Brain microvascular endothelial cell (primary cell): ENCODE measurements at places on chromosomes 16 and 17.
A peak's percentile ranks its signal among the peaks of the same experiment; 100 is the strongest.

GRCh38 chr16:82184213-82184612 lies 14.2 kb upstream of the MPHOSPH6 start:
- DNase-seq: no peak

DNA sequence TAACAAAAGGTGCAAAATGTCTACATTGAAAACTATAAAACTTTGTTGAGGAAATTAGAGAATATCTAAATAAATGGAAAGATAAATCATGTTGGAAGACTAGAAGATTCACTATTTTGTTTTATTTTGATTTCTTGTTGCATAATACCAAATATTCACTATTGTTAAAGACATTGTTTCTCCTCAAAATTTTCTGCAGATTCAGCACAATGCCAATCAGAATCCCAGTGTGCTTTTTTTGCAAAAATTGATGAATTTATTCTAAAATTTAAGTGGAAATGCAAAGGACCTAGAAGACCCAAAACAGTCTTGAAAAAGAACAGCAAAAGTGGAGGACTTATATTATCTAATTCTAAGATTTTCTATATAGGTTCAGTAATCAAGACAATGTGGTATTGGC lies 40.4 kb downstream of the TTLL6 start:
- DNase-seq: no peak

DNA sequence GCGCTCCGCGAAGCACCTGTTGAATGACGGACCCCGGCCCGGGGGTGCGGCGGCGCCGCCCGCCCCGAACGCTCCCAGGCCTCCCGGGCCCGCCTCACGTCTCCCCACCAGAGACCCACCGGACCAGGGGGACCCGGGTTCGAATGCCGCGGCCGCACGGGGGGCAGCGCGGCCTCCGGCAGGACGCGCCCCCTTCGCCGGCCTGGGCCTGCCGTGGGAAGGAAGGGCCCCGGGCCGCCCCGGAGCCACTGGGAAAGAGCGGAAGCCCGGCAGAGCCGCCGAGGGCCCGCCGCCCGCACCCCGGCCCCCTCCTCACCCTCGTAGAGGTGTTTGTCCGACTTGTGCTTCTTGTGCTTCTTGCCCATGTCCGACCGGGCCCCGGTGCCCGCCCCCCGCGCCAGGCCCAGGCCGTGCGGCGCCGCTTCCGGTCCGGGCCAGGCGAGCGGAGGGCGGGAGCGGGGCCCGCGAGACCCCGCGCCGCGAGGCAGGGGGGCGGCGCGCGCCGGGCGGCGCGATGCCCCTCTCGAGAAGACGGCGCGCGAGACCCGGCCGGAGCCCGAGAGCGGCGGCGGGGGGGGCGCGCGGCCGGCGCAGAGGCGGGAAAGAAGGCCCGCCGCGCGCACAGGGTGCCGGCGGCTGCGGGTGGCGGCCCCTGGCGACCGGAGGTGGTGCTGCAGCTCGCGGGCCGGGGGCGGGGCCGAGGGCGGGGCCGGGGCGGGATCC lies at the start of gene BRD7:
Gene BRD7, minus strand, starts transcription at position 579 of the 723 bp plus-strand sequence. Its CDS starts 214 bp downstream, at position 365.
- peak; percentile 29 for DNase-seq

GRCh38 chr16:75380870-75381269 lies 52.4 kb downstream of the CFDP1 start:
- DNase-seq: no peak

DNA sequence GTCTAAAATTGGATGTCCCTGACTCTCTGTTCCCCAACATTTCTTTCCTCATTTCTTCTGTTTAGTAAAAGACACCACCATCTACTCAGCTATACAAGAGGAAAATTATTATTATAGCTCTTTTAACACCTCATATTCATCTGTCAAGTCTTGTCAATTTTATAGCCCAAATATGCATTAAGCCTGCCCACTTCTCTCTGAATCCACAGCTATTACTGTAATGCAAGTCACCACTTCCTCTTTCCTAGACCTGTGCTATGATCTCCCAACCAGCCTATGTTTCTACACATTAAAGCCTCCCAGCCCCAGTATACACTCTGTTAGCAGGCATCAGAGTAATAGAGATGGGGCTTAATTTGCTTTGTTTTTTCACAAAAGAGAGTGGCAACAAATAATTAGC lies 252.9 kb downstream of the GRIN2A start:
- no peak for DNase-seq

GRCh38 chr16:66976746-66977145 lies 11.6 kb upstream of the CES4A start:
- no peak for DNase-seq

GRCh38 chr16:67091906-67092566 lies 17.7 kb upstream of the PHAF1 start:
- DNase-seq: no peak

DNA sequence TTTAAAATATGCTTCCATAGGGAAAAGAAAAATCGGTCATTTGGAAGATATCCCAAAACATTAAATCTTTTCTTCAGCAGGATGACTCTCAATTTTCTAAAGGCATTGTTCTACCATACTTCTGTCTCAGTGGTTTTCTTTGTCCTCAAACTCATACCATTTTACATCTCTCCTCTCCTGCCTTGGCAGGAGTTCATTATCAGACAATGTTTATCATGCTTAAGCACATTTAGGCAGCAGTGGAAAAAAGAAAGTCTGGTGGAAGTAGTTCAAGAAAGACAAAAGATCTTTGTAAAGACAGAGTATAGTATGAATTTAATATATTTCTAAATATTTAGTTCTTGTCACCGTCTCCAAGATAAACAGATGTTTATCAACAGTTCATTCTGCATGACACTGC lies 68.2 kb downstream of the CDK12 start:
- DNase-seq: no peak

GRCh38 chr16:53817117-53817755 lies 113.3 kb downstream of the FTO start:
- peak; percentile 96 for DNase-seq

DNA sequence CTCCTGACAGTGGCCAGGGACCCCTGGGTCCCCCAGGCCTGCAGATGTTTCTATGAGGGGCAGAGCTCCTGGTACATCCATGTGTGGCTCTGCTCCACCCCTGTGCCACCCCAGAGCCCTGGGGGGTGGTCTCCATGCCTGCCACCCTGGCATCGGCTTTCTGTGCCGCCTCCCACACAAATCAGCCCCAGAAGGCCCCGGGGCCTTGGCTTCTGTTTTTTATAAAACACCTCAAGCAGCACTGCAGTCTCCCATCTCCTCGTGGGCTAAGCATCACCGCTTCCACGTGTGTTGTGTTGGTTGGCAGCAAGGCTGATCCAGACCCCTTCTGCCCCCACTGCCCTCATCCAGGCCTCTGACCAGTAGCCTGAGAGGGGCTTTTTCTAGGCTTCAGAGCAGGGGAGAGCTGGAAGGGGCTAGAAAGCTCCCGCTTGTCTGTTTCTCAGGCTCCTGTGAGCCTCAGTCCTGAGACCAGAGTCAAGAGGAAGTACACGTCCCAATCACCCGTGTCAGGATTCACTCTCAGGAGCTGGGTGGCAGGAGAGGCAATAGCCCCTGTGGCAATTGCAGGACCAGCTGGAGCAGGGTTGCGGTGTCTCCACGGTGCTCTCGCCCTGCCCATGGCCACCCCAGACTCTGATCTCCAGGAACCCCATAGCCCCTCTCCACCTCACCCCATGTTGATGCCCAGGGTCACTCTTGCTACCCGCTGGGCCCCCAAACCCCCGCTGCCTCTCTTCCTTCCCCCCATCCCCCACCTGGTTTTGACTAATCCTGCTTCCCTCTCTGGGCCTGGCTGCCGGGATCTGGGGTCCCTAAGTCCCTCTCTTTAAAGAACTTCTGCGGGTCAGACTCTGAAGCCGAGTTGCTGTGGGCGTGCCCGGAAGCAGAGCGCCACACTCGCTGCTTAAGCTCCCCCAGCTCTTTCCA lies 25.1 kb downstream of the C1QTNF1 start:
- no peak for DNase-seq

DNA sequence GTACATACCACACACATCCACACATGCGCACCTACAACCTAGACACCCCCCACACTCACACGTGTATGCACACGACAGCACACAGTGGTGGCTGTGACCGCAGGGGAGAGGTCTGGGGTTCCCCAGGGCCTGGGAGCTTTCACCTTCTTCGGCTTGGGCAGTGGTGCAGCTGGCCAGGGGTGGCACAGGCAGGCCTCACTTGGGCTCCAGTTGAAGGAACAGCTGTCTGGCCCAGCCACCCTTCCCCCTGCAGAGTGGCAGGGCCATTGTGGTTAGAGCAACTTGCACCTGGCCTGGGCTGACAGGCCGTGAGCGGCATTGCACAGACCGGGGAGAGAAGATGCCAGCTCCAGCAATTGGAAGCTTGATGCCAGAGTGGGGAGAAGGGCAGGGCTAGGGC lies 114.5 kb upstream of the GSE1 start:
- no peak for DNase-seq

GRCh38 chr17:51422634-51423033 lies 162.3 kb downstream of the UTP18 start:
- DNase-seq: no peak

DNA sequence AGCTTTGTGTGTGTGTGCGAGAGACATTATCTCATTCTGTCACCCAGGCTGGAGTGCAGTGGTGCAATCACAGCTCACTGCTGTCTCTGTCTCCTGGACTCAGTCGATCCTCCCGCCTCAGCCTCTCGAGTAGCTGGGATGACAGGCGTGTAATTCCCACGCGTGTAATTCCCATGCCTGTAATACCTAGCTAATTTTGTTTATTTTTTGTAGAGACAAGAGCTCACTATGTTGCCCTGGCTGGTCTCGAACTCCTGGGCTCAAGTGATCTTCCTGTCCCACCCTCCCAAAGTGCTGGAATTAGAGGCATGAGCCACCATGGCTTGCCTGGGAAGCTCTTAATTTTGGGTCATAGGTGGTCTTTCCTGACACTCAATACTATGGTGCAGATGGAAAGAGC lies 205.3 kb upstream of the TNRC6C start:
- DNase-seq: no peak

- DNase-seq: peak; percentile 97
Measured at GRCh38 chr17:13346996-13347762, 254.6 kb downstream of the HS3ST3A1 start.

- DNase-seq: no peak
Measured at GRCh38 chr17:63701456-63701820, 1.5 kb upstream of the LIMD2 start.

DNA sequence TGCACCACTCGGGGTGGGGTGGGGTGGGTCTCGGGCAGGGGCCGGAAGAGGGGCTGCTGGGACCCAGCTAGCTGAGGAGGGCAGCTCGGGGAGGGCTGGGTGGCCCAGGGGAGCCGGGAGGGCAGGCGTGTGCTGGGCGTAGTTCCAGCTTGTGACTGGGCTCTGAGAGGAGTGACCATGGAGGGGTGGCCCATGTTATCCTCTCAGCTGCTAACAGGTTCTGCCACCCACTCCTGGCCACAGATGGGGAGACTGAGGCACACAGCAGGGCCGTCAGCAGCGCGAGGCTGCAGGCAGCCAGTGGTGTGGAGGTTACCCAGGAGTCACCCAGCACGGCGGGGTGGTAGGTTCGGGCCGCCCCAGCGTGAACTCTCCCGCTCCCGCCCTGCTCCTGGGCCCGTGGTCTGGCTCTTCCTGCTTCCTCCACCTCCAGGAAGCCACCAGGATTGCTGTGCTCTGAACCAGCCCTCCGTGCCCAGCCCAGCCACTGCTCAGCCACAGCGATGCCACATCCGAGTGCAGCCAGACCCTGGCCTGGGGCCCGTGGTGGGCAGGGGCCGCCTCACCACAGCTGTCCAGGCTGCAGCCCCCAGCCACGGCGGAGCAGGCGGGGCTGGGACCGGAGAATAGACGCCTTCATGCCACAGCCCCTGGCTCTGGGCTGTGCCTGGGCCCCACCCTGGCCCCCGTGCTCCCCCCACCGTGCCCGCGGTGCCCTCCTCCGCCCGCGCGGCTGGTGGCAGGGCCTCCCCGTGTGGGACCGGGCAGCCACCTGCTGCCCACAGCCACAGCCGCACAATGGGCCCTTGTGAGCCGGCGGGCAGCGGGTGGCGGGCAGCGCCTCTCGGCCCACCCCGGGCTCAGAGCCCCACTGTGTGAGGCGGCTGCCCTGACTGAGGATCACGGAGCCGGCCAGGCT lies 26.3 kb upstream of the SSTR5 start:
- no peak for DNase-seq

DNA sequence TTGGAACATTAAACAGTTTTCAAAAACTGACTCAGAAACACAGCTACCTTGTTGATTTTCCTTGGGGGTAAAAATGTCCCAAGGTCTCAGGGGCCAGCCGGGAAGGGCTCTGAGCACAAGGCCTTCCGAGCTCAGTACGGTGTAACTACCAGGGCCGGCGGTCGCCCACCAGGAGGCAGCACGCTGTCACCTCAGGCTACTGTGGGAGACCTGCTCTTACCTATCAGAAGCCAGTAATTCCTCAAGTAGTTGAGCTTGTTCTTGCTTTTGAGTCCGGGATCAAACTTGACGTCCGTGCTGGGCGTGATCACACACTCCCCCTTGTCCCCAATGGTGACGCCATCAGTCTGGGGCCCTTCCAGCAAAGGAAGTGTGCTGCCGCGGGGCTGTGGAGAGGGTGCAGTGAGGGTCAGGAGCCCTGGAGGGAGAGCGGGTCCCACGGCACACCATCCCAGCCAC lies 43.4 kb upstream of the ICAM2 start:
- peak; percentile 13 for DNase-seq

GRCh38 chr16:25007284-25007984 lies 7.7 kb downstream of the ARHGAP17 start:
- DNase-seq: peak; percentile 90

- no peak for DNase-seq
Measured at GRCh38 chr16:68273896-68274295, 9.6 kb downstream of the SLC7A6 start.

DNA sequence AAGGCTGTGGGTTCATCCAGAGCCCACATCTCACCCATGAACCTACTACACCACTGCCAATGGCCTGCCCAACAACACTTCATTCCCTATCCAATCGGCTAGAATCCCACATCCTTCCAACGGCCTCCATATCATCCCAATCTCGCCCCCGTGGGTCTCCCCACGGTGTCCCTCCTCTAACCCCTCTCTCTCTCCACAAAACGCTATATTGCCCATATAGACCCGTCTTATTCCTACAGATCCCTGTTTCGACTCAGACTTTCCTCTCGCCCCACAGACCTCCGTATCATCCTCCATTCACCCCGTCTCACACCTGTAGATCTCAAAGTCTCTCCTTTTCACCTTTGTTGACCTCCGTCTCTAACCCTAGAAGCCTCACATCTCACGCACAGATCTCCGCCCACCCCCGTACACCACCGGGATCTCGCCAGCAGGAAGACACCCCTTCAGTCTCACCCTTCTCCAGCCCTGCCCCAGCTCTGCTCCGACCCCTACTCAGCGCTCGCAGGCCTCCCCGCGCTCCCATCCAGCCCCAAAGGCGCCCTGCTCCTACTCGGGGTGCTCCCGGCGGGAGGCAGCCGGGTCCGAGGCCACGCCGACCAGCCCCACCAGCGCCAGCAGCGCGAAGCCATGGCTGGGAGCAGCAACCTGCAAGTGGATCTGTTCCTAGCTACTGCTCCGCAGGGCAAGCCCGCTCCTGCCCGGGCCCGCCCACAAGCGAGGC lies at the start of gene FDXR:
Gene FDXR, minus strand, starts transcription at position 682 of the 724 bp plus-strand sequence. Its CDS starts 50 bp downstream, at position 632.
- no peak for DNase-seq

DNA sequence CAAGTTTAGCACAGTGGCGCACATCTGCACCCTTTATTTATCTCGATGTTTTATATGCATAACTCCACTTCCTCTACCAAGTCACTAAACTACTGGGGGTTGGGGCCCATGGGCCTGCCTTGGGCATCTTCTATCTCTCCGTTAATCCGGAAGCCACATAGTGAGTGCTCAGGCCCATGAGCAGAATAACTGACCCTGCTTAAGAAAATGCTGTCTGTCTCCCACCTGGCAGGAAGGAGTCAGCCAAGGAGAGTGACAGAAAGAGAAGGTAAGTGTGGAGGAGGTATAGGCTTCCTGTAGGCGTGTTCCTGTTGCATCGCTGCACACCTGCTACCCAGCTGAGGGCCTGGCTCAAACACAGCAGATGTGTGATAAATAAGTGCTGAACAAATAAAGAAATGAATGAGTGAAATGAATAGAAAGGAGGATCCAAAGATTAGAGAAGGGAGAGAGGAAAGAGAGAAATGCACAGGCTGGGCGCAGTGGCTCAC lies 320.1 kb downstream of the SLC39A11 start:
- no peak for DNase-seq
